Sciatic nerve (tissue), 2 donors: ENCODE measurements at places on chromosomes 5 and 9.

DNA sequence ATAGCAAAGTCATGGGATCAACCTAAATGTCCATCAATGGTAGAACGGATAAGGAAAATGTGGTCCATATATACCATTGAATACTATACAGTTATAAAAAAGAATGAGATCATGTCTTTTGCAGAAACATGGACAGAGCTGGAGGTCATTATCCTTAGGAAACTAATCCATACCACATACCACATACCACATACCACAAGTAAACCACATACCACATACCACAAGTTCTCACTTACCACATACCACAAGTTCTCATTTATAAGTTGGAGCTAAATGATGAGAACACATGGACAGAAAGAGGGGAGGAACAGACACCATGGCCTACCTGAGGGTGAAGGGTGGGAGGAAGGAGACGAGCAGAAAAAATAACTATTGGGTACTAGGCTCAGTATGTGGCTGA lies 154.6 kb upstream of the GHR start:
- DNase-seq = no peak

GRCh38 chr9:1049641-1050040 lies 516 bp upstream of the DMRT2 start:
- no peak for DNase-seq

GRCh38 chr5:178931846-178932760 lies 8.9 kb upstream of the ZNF454 start:
- DNase-seq = no peak

- DNase-seq = no peak
Observed at GRCh38 chr9:112188884-112189283, 13.8 kb upstream of the SUSD1 start.

DNA sequence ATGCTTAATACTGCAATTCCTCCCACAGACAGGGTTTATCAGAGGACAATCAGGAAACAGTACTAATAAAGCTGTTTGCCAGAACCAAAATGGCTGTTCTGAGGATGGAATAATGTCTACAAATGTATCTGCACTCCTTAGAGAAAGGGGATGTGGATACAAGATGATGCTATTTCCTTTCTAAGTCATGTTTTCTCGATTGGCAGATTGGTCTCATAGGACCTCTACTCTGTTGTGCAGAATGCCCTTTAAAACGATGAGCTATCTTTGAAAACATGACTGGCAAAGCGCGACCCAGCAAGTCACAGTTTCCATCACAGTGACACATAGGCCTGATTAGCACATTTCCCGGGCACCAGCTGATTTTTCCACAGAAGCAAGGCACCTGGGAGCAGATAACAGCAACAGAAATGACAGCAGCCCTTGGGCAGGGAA lies 54.0 kb downstream of the AOPEP start:
- DNase-seq = no peak

DNA sequence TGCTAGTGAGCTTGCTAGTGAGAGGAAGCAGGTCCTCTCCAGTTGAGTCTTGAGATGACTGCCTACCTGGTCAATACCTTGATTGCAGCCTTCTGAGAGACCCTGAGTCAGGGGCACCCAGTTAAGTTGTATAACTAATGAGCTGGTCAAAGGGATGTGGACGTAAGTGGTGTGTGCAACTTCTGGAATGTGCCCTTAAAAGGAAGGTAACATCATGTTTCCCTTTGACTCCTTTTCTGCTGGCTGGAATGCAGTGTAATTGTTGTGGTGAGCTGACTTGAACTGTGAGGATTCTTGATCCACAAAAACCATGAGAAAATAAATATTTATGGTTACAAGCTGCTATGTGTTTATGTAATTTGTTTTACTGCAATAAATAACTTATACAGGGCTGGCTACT lies 2.4 kb upstream of the SNX2 start:
- DNase-seq = no peak

- DNase-seq = peak; percentile 69
Observed at GRCh38 chr9:113564498-113565237, 101.1 kb downstream of the RGS3 start.

DNA sequence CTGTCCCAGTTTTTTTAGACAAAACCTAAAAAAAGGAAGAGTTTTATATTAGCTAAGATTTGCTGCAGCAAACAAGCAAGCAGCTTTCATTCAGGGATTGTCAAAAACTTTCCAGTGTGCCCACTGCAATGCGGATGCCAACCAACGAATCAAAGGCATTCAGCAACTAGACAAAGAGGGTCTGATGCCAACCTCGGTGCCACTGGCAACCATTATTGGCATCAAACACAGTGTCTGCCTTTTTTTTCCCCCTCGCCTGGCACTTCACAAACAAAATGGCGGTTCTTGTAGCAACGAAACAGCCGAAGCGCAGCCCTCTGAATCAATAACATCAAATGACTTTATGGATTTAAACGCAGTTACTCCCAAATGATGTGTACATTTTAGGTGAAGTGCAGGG lies 10.4 kb downstream of the NFIB start:
- no peak for DNase-seq

DNA sequence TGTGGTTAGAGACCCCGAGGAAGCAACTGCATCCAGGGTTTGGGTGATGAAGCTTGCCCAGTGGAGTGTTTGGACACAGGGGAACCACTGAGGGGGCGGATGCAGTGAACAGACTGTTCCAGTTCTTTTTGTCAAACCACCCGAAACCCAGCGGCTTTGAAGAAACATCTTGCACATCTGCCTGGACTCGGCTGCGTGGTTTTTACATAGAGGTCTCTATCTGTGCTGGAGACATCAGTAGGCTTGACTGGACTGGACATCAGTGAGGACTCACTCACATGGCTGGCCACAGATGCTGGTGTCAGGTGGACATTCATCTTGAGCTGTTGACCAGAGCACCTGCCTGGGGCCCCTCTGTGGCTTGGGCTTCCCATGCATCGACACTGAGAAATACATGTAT lies 15.3 kb upstream of the SPATA31E1 start:
- no peak for DNase-seq

- DNase-seq = no peak
Observed at GRCh38 chr5:40932766-40933165, 23.5 kb downstream of the C7 start.

- no peak for DNase-seq
Observed at GRCh38 chr5:168599826-168600225, 20.7 kb upstream of the PANK3 start.

GRCh38 chr5:95403996-95404395 lies 12.8 kb downstream of the FAM81B start:
- DNase-seq = no peak
